ENCODE measurements at places on chromosomes 7 and 10. TPM values are rescaled to one million over a fixed set of nuclear protein-coding genes. Genes with fewer than 3 reads are reported as not detected.

The DDC gene
- not detected for total RNA-seq

The WNT8B gene
- 0.99 TPM for total RNA-seq

The PLXNA4 gene
- total RNA-seq, result 7.6 TPM

The TACC2 gene
- total RNA-seq, result 98.1 TPM

The ACBD5 gene
- 24.8 TPM for total RNA-seq

The CAV2 gene
- 64.4 TPM for total RNA-seq

The PRSS1 gene
- total RNA-seq, result not detected

The SPDYE5 gene
- total RNA-seq, result 0.39 TPM

The LOXL4 gene
- total RNA-seq, result 3.0 TPM

The FEZF1 gene
- not detected for total RNA-seq

The RSPH10B gene
- 0.44 TPM for total RNA-seq

The BAMBI gene
- 54.8 TPM for total RNA-seq

The ECHDC3 gene
- total RNA-seq, result 13.3 TPM

The GRID2IP gene
- 2.6 TPM for total RNA-seq

The SFXN3 gene
- total RNA-seq, result 36.8 TPM

The LIPK gene
- not detected for total RNA-seq

The CTAGE8 gene
- total RNA-seq, result 3.2 TPM

The TMEM273 gene
- total RNA-seq, result 26.6 TPM

The EPC1 gene
- total RNA-seq, result 49.5 TPM

The ERVW-1 gene
- total RNA-seq, result not detected

The MARVELD1 gene
- total RNA-seq, result 40.8 TPM

The ZNF488 gene
- 1.8 TPM for total RNA-seq
